ENCODE measurements at places on chromosomes 5 and 9.
A peak's percentile ranks its signal among the peaks of the same experiment; 100 is the strongest.

- DNase-seq: no peak
These were observed 19.3 kb downstream of the MOCS2 start for GRCh38 chr5:53090229-53090628.

GRCh38 chr5:1167728-1168709 is 33.4 kb upstream of the SLC6A19 start:
- peak; percentile 65 for DNase-seq

- no peak for DNase-seq
These were observed 173.1 kb downstream of the KDM4C start for GRCh38 chr9:6930827-6931226.

DNA sequence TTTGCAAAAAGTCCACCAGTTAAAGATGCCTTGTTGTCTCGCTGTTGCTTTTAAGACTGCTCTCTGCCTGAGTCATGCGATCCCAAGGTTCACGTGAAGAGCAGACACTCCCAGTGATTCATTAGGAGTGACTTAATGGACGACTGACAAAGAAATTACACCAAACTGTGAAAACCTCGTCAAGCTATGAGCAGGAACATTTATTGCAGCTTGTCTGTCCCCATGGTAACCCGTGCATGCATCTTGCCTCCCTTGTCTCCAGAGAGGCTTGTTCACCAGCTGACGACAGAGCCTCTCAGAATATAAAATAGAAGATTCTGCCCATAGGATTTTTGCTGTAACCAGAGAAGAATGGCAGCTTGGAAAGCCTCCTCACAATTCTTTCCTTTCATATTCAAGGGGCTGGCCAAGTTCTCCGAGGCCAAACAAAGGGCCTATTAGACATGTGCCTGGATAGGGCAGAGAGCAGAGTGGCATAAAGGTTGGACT is 352.7 kb downstream of the SPOCK1 start:
- DNase-seq: no peak

- no peak for DNase-seq
These were observed 458.5 kb downstream of the ACTL7B start for GRCh38 chr9:108397286-108397685.

- no peak for DNase-seq
These were observed 49.8 kb upstream of the PTPDC1 start for GRCh38 chr9:94034511-94034910.

DNA sequence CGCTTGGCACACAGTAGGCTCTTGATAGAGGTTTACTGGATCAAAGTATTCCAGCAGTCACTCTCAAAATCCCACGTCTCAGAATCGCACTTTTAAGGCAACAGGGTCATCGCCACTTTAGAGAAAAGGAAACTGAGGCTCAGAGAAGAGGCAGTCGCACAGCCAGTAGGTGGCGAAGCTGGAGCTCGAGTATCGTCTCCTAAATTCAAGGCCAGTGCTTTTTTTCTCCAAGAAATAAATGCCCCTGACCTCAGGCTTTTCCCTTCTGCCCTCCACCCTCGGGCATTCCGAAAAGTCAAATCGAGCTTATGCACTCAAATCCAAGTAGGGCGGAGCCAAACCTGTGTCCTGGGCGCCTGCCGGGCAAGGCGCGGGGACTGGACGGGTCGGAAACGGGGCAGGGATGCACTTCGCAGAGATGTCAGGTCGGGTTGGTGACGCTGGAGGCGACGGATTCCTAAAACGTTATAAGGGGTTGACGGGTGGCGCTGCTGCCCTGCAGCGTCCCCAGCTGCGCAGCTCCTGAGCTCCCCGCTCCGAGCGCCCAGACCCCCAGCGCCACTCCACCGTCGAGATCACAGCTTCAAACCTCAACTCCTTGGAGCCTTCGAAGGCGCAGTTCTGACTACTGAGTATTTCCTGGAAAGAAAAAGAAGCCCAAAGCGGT is 4.7 kb upstream of the FOXB2 start:
- DNase-seq: no peak

DNA sequence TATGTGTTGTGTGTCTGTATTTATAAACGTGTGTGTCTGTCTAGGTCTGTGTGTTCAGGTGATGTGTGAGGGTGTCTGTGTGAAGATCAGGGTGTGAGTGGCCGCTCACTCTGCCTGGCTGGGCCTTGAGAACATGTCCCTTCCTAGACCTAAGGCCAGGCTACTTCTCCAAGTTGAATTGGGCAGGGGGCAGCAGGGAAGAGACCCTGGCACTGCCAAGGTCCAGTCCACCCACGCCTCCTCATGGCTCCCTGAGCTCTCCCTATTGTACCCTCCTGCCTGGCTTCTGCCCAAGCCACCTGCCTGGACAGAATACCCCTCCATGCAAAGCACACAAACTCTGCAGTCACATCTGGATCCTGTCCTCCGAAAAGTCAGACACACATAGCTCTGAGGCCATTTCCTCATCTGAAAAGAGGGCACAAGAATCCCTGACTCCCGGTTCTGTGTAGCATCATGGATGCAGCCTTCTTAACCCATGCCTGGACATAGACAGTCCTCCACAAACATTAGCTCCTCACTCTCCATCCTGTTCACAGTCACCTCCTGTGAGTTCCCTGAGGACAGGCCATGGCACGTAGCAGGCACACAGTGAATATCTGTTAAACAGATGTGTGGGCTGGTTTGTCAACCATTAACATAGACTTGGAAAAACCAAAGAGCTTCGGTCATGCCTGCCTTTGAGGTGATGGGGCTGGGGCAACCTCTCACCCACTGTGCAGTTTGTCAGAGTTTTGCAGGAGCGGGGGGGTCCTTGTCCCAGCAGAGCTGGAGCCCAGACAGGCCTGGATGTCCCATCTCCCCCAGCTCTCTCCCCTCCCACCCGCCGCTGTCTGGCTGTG is 167.8 kb upstream of the MVB12B start:
- no peak for DNase-seq

- DNase-seq: no peak
These were observed 227.7 kb downstream of the CDH12 start for GRCh38 chr5:22625451-22625850.

GRCh38 chr5:62475072-62475471 is 62.5 kb downstream of the IPO11 start:
- DNase-seq: no peak

GRCh38 chr9:134993416-134993815 is 75.7 kb upstream of the FCN1 start:
- no peak for DNase-seq

DNA sequence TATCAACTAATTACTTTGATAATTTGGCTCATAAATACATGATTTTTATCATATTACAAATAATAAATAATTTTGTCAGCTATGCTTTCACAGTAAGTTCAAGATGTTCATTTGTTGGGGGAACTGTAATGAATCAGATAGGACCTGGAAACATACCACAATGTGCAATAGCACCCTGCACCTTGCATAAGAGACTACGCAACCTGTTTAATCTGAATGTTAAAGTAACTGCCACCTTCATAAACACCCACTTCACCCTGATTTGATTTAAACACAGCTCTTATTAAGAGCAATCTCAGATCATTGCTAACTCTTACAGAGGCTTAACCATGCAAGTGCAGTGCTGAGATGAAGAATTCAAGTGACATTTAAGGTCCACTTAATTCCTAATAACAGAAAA is 69.1 kb upstream of the GABRA1 start:
- no peak for DNase-seq

- no peak for DNase-seq
These were observed 696.9 kb upstream of the C9orf72 start for GRCh38 chr9:28270156-28270555.

DNA sequence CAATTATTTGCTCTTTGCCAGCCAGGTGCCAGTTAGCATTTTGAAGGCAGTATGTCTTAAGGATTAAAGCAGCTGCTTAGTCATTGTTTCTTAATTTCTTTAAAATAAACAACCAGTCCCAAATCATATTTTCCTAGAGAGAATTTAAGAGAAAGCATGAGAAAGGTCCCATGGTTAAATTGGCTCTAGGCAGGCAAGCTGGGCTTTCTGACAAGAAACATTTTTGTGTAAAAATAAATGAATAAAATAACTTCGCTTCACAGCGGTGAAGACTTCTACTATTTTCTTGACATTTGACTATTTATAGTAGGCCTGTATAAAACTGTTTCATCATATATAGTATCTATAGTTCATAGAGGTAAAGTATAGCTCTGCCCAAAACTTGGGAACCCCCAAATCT is 617.7 kb upstream of the C9orf72 start:
- no peak for DNase-seq

- no peak for DNase-seq
These were observed 1.7 kb downstream of the PRDM6 start for GRCh38 chr5:123090661-123091297.

DNA sequence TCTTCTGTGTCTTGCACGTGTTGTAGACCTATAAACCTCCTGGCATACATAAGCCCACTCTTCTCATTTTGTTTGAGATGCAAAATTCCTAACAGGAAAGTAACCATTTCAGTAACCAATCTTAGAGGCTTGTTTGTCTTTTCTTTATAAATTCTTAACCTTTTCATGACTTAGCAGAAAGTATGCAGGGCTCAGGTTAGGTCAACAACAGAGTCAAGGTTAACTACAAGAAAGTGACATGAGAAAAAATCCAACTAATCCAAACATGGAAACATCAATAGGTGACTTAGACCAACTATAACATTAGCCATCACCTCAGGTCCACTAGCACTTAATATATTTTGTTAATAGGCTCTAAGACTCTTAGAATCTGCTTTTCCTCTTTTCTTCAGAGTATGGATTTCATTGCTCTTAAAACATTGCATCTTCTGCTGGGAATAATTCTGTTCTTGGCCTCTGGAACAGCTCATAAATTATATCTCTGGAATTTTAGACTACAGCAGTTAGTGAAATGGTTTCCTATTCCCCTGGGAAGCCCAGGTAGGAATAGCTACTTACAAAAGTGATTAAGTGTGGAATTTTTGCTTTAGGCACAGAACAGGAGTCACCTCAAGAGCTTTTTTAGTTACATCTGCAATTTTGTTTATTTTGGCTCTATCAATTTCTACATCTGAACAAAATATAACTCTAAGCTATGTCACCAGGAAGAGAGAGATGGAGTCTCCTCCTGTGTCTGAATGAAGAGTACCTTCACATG is 155.3 kb upstream of the ANKRD55 start:
- DNase-seq: no peak

GRCh38 chr5:28012538-28012937 is 974.2 kb upstream of the CDH9 start:
- DNase-seq: no peak

DNA sequence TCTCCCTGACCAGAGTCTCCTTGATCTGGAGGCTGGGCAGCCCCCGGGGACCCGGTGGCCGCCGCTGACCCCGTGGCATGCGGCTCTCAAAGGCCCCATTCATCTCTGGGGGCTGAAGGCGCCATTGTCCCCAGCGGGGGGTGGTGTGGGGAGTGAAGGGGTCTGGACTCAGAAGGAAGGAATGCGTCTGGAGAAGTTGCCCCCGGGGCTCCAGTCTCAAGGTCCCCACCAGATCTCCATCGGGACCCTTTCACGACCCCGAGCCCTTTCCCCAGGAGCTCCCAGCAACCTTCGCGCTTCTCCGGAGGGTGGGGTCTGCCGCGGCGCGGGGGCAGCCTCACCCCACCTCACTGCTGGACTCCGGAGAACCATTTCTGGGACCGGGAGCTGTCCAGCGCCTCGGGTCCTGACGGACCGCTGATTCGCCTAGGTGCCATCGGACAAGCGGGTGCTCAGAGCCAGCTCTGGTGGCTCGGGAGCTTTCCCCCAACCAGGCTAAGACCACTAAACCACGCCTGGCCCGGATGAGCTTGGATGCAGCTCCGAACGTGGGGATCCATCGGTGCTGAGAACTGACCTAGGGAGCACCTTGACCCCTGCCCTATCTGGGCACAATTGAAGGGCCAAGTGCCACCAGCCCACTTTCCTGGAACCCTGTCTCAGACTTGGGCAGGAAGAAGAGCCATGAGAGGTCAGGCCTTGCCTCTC is 5.1 kb upstream of the PCDH1 start:
- DNase-seq: no peak

DNA sequence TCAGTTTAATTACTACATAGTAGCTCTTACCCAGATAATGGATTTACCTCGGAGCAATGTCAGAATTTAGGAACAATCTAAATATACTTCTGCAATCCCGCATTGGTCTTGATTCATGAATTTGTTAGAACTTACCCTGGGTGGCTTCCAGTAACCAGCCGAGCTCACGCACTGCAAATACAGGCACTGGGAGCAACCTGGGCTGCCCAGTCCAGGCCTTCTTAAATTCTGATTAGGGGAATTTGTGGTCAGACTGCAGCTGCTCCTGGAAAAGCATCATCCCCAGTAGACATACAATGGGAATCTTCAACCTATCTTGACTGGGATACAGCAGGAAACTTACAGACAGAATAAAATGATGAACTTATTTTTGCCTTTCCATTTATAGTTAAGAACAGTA is 270.3 kb downstream of the SPOCK1 start:
- no peak for DNase-seq

DNA sequence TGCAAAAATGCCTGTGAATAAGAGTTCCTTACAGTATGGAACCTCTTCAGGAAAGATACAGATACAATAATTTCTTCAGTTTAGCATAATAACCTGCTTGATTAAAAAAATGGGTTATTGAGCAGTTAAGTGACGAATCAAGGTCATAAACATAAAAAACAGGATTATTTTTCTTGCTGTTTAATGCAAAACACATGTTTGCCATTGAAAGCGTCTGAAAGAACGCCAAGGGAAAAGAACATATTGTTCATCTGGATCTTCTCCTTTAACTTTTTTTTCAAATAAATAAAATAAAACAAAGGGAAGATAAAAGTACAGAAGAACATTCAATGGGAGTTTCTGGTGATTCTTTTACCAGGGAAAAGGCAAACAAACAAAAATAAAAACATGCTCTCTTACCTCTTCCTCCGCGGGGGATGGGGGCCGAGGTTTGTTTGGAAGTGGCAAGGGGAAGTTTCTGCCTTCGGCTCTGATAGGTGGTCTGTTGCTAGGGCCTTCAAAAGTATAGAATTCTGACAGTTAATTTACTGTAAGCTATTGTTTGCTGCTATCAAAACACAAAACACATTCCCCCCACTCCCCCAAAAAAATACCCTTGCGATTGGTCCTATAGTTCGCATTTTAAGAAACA is 20.1 kb downstream of the C5orf58 start:
- DNase-seq: no peak

DNA sequence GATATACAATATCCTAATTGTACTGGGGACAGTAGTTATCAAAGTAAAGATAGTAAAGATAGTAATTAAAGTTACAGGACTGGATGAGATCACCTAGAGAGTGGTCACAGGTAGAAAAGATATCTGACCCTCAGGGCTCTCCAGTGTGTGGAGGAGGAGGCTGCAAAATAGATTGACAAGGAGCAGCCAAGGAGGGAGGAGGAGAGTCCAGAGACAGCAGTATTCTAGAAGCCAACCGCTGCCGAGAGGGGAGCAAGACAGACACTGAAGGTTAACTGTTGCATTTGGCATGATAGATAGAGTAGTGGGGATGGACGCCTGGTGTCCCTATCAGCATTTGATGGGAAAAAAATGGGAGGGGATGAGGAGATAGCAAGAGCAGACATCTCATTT is 17.0 kb upstream of the F2RL1 start:
- DNase-seq: no peak

Data from NCI-H1930 (cell line).